COR-L47 (cell line): ENCODE measurements at places on chromosomes 2 and 18.
A peak's percentile ranks its signal among the peaks of the same experiment; 100 is the strongest.

- DNase-seq: no peak
These were observed 512.5 kb upstream of the LRRTM4 start for GRCh38 chr2:78034706-78035105.

DNA sequence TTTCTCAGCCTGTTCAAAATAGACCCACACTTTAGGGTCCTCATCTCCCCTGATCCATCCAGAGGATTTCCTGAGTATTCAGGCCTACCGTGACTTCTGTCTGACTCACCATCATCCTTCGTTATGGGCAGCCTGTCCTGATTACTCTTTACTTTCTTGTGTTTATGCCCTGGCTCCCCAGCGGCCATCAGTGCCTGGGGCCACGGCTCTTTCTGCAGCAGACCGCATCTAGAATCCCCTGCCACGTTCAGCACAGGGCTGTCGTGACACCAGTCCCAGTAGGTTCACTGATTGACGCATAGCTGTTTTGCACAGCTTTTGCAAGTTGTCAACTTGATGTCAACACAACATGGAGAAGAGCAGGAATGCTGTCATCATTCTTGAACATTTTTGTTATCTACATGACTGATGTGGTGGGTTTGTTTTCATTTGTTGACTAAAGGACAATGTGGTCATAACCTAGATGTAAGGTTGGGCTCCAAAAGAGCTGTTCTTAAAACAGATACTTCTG lies 225.6 kb downstream of the HAUS1 start:
- DNase-seq: no peak

GRCh38 chr2:663221-663620 lies 14.0 kb downstream of the TMEM18 start:
- DNase-seq: no peak

DNA sequence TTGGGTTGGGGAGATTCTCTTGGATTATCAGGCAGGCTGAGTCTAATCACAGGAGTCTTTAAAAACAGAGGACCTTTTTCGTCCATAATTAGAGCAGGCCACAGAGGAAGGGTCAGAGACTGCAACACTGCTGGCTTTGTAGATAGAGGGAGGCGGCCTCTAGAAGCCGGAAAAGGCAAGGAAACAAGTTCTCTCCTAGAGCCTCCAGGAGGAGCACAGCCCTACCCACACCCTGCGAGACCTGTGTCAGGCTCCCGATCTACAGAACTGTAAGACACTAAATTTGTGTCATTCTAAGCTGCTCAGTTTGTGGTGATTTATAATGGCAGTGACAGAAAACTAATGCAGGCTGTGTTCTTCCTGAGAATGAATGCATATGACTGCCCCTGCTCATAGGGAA lies 15.3 kb downstream of the ID2 start:
- DNase-seq: no peak

GRCh38 chr2:38268691-38269327 lies 108.3 kb downstream of the ATL2 start:
- no peak for DNase-seq

DNA sequence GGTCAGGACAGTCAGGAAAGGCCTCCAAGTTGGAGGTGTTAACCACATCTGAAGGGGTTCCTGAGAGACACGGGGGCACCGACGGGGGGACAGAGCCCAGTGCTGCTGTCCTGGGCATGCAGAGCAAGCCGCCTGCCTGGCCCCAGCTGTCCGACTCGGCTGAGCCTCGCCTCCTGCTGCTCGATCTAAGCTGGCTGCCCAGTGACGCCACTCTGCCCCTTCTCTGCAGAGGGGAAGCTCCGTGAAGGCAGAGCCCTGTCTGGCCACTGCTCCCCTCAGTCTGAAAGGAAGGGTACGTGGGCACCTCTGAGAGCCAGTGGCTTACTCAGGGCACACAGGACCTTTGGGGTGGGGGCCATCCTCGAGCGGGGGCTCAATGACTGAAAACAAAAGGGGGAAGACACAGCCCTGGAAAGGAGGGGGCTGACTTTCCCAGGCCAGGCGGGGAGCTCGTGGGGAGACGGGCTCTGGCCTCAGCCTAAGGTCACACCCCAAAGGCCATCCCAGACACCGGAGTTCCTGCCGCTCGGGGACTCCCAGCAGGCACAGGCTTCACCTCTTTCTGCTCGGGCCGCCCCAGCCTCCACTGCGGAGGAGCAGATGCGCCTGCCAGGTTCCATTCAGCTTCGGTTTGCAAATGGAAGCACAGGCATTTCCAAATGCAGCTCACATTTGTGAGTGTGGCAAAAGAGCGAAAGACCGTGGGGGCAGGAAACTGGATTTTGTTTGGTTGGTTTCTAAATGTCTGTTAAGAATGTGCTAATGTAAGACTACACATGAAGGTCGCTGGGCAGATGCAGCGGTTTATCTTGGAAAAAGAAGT lies 136.9 kb downstream of the HDAC4 start:
- DNase-seq: no peak

- DNase-seq: no peak
These were observed 258 bp downstream of the MGAT4A start for GRCh38 chr2:98730707-98731040.

GRCh38 chr2:85441864-85442263 lies 23.4 kb downstream of the SH2D6 start:
- no peak for DNase-seq

DNA sequence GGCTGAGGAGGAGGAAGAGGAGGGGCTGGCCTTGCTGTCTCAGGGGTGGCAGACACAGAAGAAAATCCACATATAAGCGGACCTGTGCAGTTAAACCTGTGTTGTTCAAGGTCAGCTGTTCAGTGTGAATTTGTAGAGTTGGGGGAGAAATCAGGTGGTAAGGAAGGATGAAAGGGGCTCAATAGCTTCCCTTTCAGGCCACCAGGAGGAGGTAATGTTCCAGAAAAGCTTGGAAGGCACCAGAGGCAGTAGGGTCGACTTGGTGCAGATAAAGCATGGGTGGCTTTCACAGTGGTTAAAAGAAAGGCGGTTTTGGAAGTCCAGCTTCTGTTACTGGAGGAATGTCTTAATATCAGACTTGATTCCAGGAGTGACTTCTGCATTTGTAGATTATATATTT lies 167.4 kb downstream of the THSD7B start:
- DNase-seq: no peak

DNA sequence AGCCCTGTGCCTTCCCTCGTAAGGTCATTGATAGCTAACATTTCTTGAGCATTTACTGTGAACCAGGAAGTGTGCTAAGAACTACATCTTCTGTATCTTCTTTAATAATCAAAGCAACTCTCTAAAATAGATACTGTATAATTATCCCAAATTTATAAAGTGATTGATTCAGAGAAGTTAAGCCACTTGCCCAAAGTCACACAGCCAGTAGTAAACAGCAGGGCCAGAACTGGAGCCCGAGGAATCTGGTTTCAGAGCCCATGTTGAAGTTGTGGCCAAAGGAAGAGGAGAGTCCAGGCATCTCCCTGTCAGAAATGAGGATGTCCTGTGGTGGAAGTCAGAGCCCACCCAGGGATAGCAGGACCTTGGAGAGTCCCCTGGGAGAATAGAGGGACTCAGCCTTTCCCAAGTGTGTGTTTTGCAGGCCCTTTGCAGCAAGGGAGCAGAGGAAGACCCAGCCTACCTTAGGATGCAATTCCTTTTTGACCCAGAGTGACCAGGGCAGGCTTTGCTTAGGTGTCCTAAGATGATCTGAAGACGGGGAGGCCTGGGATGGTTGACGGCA lies 134.2 kb downstream of the DYSF start:
- no peak for DNase-seq

- no peak for DNase-seq
These were observed 63.1 kb downstream of the SRD5A2 start for GRCh38 chr2:31517442-31518203.

DNA sequence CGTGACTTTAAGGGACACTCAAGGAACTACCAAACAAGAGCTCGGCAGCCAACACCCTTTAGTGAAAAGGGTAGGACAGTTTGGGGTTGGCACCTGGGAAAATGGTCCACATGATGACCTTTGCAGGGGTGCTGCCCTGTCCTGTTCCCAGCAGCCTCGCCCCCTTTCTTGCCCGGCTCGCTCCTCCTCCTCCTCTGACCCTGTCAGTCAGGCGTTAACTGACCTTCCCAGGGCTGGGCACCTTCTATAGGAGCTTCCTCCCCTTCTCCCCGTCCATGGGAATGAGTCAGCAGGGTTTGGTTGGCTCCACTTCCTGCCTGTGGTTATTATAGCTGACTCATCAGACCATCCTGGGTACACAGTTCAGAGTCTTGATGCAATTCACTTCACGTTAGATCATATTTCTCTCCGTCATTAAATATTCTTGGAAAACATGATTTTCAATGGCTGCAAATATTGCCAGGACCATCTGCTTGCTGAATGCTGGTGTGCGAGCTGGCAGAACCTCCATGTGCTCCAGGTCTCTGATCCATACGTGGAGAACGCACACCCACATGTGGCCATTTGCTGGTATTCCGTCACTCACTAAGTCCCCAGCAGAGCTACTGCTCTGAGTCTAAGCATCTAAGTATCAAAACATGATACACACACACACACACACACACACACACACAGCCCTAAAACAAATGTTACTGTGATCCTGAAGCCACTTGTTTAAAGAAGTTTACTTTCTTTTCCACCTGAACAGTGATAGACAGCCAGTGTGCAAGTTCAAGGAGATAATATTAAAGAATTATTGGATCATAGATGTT lies 185.0 kb downstream of the ANAPC1 start:
- peak; percentile 41 for DNase-seq

DNA sequence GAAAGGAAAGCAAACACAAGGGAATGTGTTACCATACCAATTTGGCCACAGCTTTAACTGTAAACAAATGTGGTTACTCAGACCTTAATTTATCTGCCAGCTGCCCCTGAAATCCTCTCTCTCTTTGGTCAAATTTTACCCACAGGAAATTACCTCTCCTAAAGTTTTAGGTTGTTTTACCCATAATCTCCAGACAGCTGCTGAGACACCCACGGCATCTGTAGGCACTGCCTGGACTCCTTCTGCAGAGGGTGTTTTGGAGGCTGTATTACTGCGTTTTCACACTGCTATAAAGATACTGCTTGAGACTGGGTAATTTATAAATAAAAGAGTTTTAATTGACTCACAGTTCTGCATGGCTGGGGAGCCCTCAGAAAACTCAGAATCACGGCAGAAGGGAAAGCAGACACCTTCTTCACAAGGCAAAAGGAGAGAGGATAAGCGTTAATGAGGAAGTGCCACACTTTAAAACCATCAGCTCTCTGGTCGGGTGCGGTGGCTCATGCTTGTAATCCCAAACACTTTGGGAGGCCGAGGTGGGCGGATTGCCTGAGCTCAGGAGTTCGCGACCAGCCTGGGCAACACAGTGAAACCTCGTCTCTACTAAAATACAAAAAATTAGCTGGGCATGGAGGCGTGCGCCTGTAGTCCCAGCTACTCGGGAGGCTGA lies 677.5 kb upstream of the FSHR start:
- DNase-seq: no peak
